MG63 (cell line): ENCODE measurements at places on chromosomes 3 and 15. TPM values are rescaled to one million over a fixed set of nuclear protein-coding genes. Genes with fewer than 3 reads are reported as not detected.

Gene KLHL25
- total RNA-seq, result 8.9 and 9.3 TPM in 2 replicates

Gene HYAL1
- 1.4 TPM in 1 of 2 replicates, not detected in the other for total RNA-seq

Gene ITPKA
- total RNA-seq, result 1.4 and 1.6 TPM in 2 replicates

Gene ALCAM
- total RNA-seq, result 36.9 and 44.5 TPM in 2 replicates

Gene TGM4
- 0.43 TPM in 1 of 2 replicates, not detected in the other for total RNA-seq
